ENCODE measurements at places on chromosomes 13 and 19.
A peak's percentile ranks its signal among the peaks of the same experiment; 100 is the strongest.

DNA sequence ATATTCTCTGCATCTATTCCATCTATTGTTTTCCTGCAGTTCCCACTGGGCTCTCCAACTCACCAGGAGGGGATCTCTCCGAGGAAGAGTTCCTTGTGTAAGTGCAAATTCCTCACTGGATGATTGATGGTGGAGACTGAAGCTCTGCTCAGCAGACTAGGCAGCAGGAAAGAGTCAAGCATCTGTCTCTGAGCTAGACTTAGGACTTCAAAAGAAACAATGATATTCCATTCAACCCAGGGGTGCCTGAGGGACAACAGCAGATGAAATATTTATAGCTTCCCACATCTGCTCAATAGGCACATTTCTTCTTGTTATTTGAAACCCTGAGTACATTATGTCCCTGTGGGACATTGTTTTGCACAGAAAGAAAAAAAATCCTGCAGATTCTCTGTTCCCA, at the start of the genes OR7A5 and OR7C1:
OR7A5 (minus strand) TSS at position 175 of the 400 bp plus-strand sequence. CDS start 6,944 bp downstream, outside the sequence.
OR7C1 (minus strand) TSS at position 175 of the 400 bp plus-strand sequence. CDS start 35,049 bp downstream, outside the sequence.
- H3K27me3 ChIP-seq: no peaks in the 10 kb centered on the region
- no peak within 1 kb of the TSS for H3K4me3 ChIP-seq
- H3K36me3 ChIP-seq: no peaks in the 10 kb centered on the region
- no peak for DNase-seq

GRCh38 chr13:108594153-108594552, 35.3 kb upstream of the MYO16 start:
- peaks cover 29% of the 10 kb centered on the region for H3K27me3 ChIP-seq
- no peak overlapping the region for H3K4me3 ChIP-seq
- no peak overlapping the region for H3K27ac ChIP-seq
- no peaks in the 10 kb centered on the region for H3K4me1 ChIP-seq

GRCh38 chr19:51020988-51021651, 1.6 kb upstream of the KLK10 start:
- no peak for DNase-seq
- H3K4me3 ChIP-seq: no peak overlapping the region
- no peaks in the 10 kb centered on the region for H3K4me1 ChIP-seq
- H3K27ac ChIP-seq: no peak overlapping the region
- H3K36me3 ChIP-seq: no peaks in the 10 kb centered on the region
- H3K27me3 ChIP-seq: peaks cover 34% of the 10 kb centered on the region

DNA sequence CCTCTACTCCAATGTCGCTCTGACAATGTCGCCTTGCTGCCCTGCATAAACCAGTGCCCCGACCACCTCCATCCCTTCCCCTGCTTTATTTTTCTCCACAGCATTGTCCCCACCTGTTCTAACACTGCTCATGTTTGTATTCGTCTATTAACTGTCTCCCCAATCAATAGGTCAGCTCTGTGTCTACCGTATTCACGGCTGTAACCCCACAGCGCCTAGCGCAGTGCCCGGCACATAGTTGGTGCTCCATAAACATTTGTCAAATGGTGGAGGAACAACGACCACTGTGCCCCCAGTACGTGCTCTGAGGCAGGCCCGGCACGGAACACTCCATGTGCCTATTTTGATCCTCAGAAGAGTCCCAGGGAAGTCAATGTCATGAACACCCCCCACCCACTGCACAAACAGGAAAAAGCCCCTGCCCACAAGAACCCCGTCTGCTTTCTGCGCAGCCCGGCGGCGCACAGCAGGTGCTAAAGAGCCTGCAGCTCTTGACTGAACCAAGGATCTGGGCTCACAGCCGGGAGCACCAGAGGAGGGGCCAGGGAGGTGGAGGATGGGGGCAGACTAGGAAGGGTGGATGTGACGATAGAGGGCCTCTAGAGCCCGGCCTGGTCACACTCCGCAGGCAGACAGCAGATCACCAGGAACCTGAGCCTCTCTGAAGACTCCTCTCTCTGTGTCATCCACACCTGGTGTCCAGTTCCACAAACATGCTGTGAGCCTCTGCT, 1.8 kb upstream of the CEACAM16 start:
- no peak overlapping the region for H3K27ac ChIP-seq
- H3K4me3 ChIP-seq: no peak overlapping the region
- peaks cover 17% of the 10 kb centered on the region for H3K4me1 ChIP-seq
- H3K27me3 ChIP-seq: no peaks in the 10 kb centered on the region

DNA sequence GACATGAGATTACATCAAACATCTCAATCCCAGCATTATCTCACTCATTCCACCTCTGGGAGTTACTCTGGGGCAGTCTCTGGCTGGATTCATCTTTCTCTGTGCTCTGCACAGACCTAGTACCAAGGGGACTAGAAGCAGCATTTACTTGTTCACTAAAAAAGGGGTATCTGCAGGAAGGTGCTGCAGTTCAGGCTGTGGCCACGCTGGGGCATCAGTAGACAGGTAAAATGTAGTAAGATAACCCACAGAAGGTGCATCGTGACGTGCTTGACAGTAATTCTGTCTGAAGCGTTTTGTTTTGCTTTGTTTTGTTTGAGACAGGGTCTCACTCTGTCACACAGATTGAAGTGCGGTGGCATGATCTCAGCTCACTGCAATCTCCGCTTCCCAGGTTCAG, 29.3 kb downstream of the ZNF564 start:
- H3K4me1 ChIP-seq: no peaks in the 10 kb centered on the region
- H3K4me3 ChIP-seq: no peak overlapping the region
- no peak overlapping the region for H3K27ac ChIP-seq

DNA sequence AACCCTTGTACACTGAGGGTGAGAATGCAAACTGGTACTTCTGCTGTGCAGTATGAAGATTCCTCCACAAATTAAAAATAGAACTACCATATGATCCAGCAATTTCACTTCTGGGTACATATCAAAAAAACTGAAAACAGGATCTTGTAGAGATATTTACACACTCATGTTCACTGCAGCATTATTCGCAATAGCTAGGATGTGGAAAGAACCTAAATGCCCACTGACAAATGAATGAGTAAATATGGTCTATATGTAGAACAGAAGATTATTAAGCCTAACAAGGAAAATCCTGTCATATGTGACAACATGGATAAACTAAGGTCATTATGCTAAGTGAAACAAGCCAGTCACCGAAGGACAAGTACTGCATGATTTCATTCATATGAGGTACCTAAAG, 304.7 kb downstream of the ENOX1 start:
- no peak for DNase-seq
- H3K36me3 ChIP-seq: no peaks in the 10 kb centered on the region
- H3K4me3 ChIP-seq: no peak overlapping the region
- no peak overlapping the region for H3K27ac ChIP-seq
- no peaks in the 10 kb centered on the region for H3K4me1 ChIP-seq

- no peak overlapping the region for H3K4me3 ChIP-seq
- no peak overlapping the region for H3K27ac ChIP-seq
- DNase-seq: no peak
- no peaks in the 10 kb centered on the region for H3K4me1 ChIP-seq
- H3K27me3 ChIP-seq: no peaks in the 10 kb centered on the region
Measured at GRCh38 chr13:80563439-80563838, 222.5 kb upstream of the SPRY2 start.

- no peaks in the 10 kb centered on the region for H3K4me1 ChIP-seq
- H3K27me3 ChIP-seq: no peaks in the 10 kb centered on the region
- no peak overlapping the region for H3K4me3 ChIP-seq
- no peaks in the 10 kb centered on the region for H3K36me3 ChIP-seq
Measured at GRCh38 chr13:65460136-65460535, 1770.0 kb downstream of the PCDH9 start.

GRCh38 chr13:35256459-35257148, 219.9 kb downstream of the MAB21L1 start:
- H3K27me3 ChIP-seq: no peaks in the 10 kb centered on the region
- no peak for DNase-seq
- H3K4me3 ChIP-seq: no peak overlapping the region
- no peaks in the 10 kb centered on the region for H3K36me3 ChIP-seq

GRCh38 chr13:114155926-114156883, 22.9 kb upstream of the CFAP97D2 start:
- H3K4me1 ChIP-seq: peaks cover 8% of the 10 kb centered on the region
- no peak overlapping the region for H3K4me3 ChIP-seq
- peak; percentile 33 for DNase-seq

GRCh38 chr19:2949939-2950285, 5.1 kb upstream of the ZNF77 start:
- H3K36me3 ChIP-seq: no peaks in the 10 kb centered on the region
- H3K4me1 ChIP-seq: peaks cover 3% of the 10 kb centered on the region

- peaks cover 23% of the 10 kb centered on the region for H3K4me1 ChIP-seq
- H3K36me3 ChIP-seq: no peaks in the 10 kb centered on the region
- no peaks in the 10 kb centered on the region for H3K27me3 ChIP-seq
- H3K4me3 ChIP-seq: no peak overlapping the region
Measured at GRCh38 chr13:110070511-110071120, 236.3 kb downstream of the COL4A1 start.

- no peaks in the 10 kb centered on the region for H3K4me1 ChIP-seq
- no peak overlapping the region for H3K27ac ChIP-seq
- DNase-seq: no peak
- H3K36me3 ChIP-seq: no peaks in the 10 kb centered on the region
Measured at GRCh38 chr19:48671446-48671995, 1.3 kb downstream of the NTN5 start.

- H3K36me3 ChIP-seq: peaks cover 51% of the 10 kb centered on the region
- H3K4me1 ChIP-seq: no peaks in the 10 kb centered on the region
- H3K27ac ChIP-seq: no peak overlapping the region
- H3K4me3 ChIP-seq: no peak overlapping the region
Measured at GRCh38 chr19:47758443-47758804, 13.1 kb downstream of the NOP53 start.

DNA sequence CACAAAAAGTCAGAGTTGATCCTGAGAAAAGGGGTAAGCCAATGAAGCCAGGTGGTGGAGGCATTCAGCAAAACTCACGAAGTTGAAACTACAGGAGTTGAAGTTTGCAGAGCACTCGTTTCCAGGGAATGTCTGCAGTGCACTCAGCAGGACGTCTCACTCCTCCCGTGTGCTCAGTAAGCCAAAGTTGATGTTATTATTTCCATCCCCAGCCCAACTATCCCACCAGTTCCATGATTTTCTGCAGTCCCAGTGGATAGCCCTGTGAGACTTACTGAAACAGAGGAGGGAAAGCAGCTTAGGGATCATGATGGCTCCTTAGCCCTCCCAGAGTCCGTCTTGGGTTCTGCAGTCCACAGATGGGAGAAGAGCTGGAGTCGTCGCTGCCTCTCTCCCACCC, at the start of gene TARM1:
TARM1 (minus strand) TSS at position 334 of the 400 bp plus-strand sequence; CDS start at position 309, 25 bp downstream.
- H3K4me1 ChIP-seq: no peaks in the 10 kb centered on the region
- no peaks in the 10 kb centered on the region for H3K36me3 ChIP-seq
- DNase-seq: no peak
- H3K4me3 ChIP-seq: no peak within 1 kb of the TSS
- H3K27ac ChIP-seq: no peak within 1 kb of the TSS
- no peaks in the 10 kb centered on the region for H3K27me3 ChIP-seq

DNA sequence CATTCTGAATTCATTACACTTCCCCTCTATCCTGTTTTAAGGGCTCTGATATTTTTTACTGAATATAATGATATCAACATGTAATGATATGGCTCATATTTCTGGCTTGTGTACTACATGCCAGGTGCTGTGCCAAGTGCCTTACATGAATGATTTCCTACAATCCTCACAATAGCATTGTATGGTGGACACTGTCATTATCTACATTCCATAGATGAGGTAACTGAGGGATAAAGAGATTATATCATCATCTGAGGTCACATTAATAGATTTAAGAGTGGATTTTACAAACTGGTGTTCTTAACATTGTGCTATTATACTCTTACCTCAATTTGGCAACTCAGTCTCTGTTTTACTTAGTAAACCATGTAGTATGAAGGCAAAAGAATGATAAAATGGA, 502.0 kb downstream of the LIG4 start:
- no peak overlapping the region for H3K27ac ChIP-seq
- no peak for DNase-seq
- H3K36me3 ChIP-seq: no peaks in the 10 kb centered on the region
- peaks cover 16% of the 10 kb centered on the region for H3K27me3 ChIP-seq
- no peak overlapping the region for H3K4me3 ChIP-seq
- no peaks in the 10 kb centered on the region for H3K4me1 ChIP-seq
